ENCODE measurements at places on chromosomes 6 and 20.

DNA sequence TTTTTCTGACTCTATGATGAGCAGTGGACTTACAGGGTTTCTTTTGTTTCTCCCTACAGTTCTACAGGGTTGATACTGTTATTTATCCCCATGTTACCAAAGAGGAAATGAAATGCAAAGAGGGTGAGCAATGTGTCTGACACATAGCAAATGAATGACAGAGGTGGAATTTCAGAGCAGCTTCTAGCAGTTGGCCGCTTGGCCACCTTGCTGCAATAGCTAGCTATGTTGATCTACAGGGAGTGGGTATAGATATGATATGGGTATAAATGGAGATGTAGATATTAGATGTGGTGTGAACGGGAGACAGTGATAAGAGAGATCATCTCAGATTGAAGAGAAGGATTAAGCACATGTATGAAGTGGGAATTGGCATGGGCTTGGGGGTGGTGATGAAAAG is 10.9 kb upstream of the SLC22A3 start:
- no peak for DNase-seq

DNA sequence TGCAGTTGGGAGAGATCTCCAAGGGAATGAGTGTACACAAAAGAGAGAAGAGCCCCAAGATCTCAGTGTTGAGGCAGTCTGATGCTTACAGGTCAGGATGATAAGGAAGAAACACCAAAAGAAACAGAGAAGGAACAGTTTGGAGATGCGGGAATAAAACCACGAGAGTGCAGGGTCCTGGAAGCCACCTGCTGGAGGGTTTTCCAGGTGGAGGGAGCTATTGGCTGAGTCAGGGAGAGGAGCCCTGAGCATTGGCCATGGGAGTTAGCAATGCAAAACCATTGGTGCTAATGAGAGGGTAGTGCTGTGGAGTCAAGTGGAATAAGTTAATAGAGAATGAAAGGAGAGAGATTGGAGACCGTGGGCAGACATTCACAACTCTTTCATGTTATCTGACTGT is 39.2 kb upstream of the RIN2 start:
- DNase-seq = no peak

- no peak for DNase-seq
Observed at GRCh38 chr20:46205349-46205748, 87.2 kb downstream of the CD40 start.

DNA sequence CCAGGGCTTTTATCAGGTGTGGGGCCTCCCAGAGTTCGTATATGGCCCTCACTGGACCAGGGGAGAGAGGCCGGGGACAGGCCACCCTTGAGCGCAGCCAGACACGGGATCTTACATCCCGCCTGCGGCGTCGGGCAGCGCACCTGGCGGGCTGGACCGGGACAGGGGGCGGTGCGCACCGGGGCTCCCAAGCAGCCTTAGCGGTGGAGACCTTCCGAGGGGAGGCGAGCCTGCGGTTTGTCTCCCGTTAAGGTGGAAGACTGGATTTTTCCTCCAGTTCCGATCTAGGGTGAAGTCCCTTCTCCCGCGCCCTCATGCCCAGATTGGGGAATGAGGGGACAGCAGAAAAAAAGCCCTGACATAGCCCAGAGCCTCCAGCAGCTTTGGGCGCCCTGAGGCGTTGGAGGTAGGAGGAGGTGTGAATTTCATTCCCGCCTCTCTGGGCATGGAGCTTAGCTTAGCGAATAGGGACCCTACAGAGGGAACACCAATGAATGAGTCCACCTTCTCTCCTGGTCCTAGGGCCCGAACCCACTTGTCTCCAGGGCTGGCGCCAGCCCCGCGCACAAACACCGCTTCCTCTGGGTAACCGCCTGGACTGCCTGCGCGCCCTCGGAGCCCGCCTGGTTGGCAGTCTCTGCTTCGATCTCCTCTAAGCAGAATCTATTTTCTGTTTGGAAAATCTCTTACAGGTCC is 6.7 kb upstream of the LAMP5 start:
- no peak for DNase-seq

GRCh38 chr20:52992632-52993031 is 20.5 kb downstream of the TSHZ2 start:
- DNase-seq = no peak

GRCh38 chr6:132391391-132392269 is 9.6 kb downstream of the MOXD1 start:
- no peak for DNase-seq

DNA sequence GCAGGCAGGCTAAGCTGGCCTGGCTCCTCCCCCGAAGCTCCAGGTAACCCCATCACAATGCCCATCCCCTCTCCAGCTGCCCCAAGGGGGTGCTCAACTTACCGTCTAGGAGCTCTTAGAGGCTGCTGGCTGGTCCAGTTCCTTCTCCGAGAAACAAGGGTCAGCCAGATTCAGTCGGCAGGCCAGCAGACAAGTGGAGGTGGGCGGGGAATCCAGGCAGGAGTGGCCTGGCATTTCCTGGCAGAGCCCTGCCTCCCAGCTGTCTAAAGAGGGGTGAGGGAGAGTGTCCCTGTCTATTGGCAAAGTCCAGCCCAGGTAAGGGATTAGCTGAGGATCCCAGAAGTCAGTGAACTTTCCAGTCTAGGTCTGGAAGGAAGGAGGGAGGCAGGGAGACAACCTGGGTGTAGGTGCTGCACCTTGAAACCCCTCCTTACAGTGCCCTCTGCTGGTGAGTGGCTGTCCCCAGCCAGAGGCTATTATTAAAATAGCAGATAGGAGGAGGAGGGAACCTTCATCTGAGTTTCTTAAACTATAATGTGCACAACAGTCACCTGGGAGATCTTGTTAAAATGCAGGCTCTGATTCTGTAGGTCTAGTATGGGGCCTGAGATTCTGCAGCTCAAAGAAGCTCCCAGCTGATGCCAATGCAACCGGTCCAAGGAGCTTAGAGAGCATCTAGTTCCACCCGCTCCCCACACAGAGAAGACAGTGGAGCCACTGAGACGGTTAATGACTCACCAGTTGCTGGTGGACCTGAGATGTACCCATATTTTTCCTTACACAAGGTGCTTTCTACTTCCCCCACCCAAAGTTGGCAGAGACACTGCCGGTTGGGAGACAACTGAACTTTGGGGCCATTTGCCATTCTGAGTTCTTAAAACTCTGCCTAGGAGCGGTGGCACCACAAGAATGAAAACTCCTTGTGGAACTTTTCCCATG is at the start of gene UNC5CL:
UNC5CL (minus strand) TSS at position 162 of the 939 bp plus-strand sequence. CDS start 4,147 bp downstream, outside the sequence.
- no peak for DNase-seq

GRCh38 chr20:43829951-43830690 is 84.5 kb upstream of the TOX2 start:
- DNase-seq = peak; percentile 59

GRCh38 chr6:159948199-159948598 is 20.7 kb upstream of the IGF2R start:
- DNase-seq = no peak

GRCh38 chr6:111777357-111777756 is 95.9 kb downstream of the FYN start:
- DNase-seq = no peak

GRCh38 chr20:15220009-15220656 is 882.7 kb upstream of the FLRT3 start:
- no peak for DNase-seq

DNA sequence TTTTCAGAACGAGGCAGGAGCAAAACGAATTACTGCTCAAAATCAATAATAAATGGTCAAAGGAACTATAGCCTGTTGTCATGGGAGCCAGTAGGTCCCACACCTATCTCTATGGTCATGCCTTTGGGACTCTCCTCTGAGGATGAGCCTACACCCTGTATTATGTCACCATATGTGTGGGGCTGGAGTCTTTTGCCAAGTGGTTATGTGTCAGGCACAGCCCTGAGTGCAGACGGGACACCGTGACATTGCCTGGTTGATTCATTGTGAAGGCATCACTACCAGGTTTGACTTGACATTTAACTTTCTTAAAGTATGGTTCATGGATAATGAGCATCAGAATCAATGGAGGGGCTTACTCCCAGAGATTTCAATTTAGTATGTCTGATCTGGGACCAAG is 23.6 kb downstream of the BMP6 start:
- no peak for DNase-seq

- no peak for DNase-seq
Observed at GRCh38 chr6:145427232-145427631, 308.1 kb downstream of the EPM2A start.

- DNase-seq = no peak
Observed at GRCh38 chr20:46798430-46798829, 89.0 kb downstream of the SLC2A10 start.

DNA sequence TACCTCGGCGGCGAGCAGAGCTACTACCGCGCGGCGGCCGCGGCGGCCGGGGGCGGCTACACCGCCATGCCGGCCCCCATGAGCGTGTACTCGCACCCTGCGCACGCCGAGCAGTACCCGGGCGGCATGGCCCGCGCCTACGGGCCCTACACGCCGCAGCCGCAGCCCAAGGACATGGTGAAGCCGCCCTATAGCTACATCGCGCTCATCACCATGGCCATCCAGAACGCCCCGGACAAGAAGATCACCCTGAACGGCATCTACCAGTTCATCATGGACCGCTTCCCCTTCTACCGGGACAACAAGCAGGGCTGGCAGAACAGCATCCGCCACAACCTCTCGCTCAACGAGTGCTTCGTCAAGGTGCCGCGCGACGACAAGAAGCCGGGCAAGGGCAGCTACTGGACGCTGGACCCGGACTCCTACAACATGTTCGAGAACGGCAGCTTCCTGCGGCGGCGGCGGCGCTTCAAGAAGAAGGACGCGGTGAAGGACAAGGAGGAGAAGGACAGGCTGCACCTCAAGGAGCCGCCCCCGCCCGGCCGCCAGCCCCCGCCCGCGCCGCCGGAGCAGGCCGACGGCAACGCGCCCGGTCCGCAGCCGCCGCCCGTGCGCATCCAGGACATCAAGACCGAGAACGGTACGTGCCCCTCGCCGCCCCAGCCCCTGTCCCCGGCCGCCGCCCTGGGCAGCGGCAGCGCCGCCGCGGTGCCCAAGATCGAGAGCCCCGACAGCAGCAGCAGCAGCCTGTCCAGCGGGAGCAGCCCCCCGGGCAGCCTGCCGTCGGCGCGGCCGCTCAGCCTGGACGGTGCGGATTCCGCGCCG is 994 bp downstream of the FOXC1 start:
- DNase-seq = no peak

DNA sequence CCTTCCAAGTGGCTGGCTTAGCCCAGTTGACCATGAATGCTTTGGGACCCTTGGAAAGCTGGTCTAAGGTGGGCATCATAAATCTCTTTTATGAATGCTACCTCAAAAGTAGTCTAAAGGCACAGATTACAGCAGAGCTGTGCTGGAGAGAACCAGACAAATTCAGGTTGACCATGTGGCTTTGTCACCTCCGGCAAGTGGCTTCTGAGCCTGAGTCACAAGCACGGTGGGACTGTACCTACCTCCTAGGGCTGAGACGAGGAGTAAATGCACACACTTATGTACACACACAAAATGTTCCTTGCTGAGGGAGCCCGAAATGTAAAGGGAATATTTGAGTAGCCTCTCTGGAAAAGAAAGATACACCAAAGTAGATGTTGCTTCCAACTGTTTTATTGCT is 155.9 kb downstream of the NFATC2 start:
- peak; percentile 43 for DNase-seq

GRCh38 chr6:46407246-46407645 is 84.0 kb downstream of the RCAN2 start:
- no peak for DNase-seq

GRCh38 chr6:44002593-44003344 is 124.5 kb downstream of the MRPL14 start:
- DNase-seq = no peak

DNA sequence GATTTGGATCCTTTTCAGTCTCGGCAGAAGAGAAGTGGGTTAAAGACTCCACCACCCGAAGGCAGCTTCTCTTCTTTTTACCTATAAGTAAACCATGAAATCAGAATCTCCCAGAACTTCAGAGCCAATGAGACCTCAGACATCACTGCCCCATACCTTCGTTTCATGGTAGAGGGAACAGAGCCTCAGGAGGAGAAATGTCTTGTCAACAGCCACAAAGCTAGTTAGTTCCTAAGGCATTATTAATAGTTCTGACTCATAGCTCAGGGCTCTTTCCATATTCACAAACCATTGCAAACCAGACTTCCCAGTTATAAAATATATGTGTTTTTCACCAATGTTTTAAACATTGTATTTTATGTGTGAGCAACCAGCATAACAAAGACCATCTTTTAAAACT is 118.7 kb upstream of the RIPOR2 start:
- no peak for DNase-seq

DNA sequence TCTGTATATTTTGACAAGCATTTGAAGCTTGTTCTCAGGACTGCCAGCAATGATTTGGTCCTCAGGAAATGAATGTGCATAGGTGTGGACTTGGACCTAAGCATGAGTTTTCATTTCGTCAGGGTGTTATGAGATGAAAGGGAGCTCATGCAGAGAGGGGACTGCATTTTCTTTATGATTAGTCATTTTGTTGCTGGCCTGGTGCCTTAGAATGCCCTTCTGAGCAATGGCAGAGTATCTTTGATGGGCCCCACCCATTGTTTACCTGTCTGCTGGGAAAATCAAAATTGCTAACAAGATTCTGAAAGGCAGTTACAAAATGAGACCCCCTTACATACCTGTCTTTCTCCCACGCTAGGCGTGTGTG is 51.5 kb upstream of the MTHFD1L start:
- no peak for DNase-seq

- no peak for DNase-seq
Observed at GRCh38 chr6:52612336-52613054, 35.6 kb upstream of the TRAM2 start.

DNA sequence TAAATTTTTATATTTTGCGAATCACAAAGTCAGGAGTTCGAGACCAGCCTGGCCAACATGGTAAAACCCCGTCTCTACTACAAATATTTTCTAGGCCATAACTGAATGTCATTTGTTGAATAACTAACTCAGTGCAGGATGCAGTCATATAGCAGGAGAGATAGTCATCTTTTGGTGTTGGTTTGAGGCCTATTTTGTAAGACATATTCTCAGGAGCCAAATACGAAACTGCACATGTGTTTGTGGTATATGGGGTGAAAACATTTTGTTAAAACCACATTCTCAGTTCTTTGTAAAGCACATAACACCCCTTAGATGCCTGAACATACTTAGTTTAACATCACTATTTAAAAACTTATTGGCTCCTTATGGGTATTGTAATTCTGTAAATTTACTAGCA is 4.7 kb upstream of the ENPP5 start:
- no peak for DNase-seq

- no peak for DNase-seq
Observed at GRCh38 chr6:131778169-131778568, 29.7 kb upstream of the ENPP1 start.

DNA sequence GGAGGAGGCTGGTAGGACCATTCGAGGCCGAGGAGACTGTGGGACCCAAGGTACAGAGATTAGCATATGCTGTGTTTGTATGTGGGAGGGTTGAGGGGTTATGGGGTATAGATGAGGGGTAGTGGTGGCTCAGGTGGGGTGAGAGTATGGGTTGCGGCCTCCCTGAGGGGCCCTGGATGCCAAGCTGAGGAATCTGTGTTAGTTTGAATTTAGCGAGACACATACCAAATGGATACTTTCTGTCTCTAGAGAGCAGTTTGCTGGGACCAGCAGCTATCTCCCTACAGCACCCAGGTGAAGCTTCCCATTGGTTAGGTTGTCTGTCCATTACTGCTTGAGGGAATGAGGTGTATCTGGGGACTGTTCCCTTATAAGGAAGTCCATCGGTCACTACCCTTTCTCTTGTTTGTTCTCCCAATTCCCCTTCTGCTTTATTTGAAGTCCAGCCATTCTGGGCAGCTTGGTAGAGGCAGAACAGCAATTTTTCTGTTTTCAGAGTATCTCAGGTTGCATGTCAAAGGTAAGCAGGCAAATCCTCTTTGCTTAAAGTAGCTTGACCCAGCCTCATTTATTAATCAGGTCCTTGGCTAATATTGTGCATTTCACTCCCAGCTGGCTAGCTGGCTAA is 15.2 kb downstream of the CHMP4B start:
- no peak for DNase-seq

Measured in RWPE2 (cell line).